Smooth muscle cell of trachea (primary cell): ENCODE measurements at places on chromosomes 6 and 20. TPM values are rescaled to one million over a fixed set of nuclear protein-coding genes. Genes with fewer than 3 reads are reported as not detected.

The CLVS2 gene
- under 0.01 TPM in 1 of 2 replicates, not detected in the other for total RNA-seq

The OPN5 gene
- total RNA-seq: not detected in 2 replicates

The BTNL2 gene
- total RNA-seq: not detected in 2 replicates

The PNPLA1 gene
- not detected in 2 replicates for total RNA-seq

The ARMH2 gene
- not detected in 2 replicates for total RNA-seq

The STXBP5 gene
- 60.2 and 60.7 TPM in 2 replicates for total RNA-seq

The MYB gene
- total RNA-seq: 0.29 TPM in 1 of 2 replicates, not detected in the other

The LRP11 gene
- total RNA-seq: 125 and 158 TPM in 2 replicates

The NRSN1 gene
- total RNA-seq: not detected in 2 replicates

The DOK5 gene
- 27.5 and 38.7 TPM in 2 replicates for total RNA-seq

The C6orf141 gene
- 0.17 and 1.3 TPM in 2 replicates for total RNA-seq

The SLC17A3 gene
- not detected in 2 replicates for total RNA-seq

The CLDN20 gene
- not detected in 2 replicates for total RNA-seq

The BICRAL gene
- total RNA-seq: 6.3 and 6.8 TPM in 2 replicates

The SOBP gene
- total RNA-seq: 8.8 and 13.7 TPM in 2 replicates

The OTOR gene
- total RNA-seq: not detected in 2 replicates

The UBD gene
- total RNA-seq: 0.66 TPM in 1 of 2 replicates, not detected in the other

The SLC29A1 gene
- 9.5 and 19.2 TPM in 2 replicates for total RNA-seq

The SOX18 gene
- total RNA-seq: 0.29 TPM in 1 of 2 replicates, not detected in the other

The LIN28B gene
- not detected in 2 replicates for total RNA-seq

The SCRT2 gene
- total RNA-seq: not detected in 2 replicates

The ELOVL4 gene
- total RNA-seq: 5.6 and 8.7 TPM in 2 replicates

The C20orf204 gene
- 0.99 and 1.3 TPM in 2 replicates for total RNA-seq

The UBE2C gene
- total RNA-seq: 3.0 and 27.8 TPM in 2 replicates

The DCDC2 gene
- total RNA-seq: not detected in 2 replicates

The GRM1 gene
- total RNA-seq: under 0.01 TPM in 2 replicates

The NKAPL gene
- total RNA-seq: 0.73 and 2.2 TPM in 2 replicates

The ACSS1 gene
- total RNA-seq: 1.3 and 2.6 TPM in 2 replicates

The GABRR2 gene
- 0.15 TPM in 1 of 2 replicates, not detected in the other for total RNA-seq

The BPIFB2 gene
- total RNA-seq: not detected in 2 replicates

The KCNS1 gene
- total RNA-seq: 0.29 and 2.5 TPM in 2 replicates

The VSTM2L gene
- total RNA-seq: 2.8 and 5.3 TPM in 2 replicates

The PCED1A gene
- 24.0 and 48.8 TPM in 2 replicates for total RNA-seq

The EMILIN3 gene
- total RNA-seq: under 0.01 and 0.29 TPM in 2 replicates

The BEND3 gene
- 0.73 and 2.0 TPM in 2 replicates for total RNA-seq

The ARFGEF3 gene
- total RNA-seq: 0.17 and 0.44 TPM in 2 replicates

The ATP9A gene
- 69.4 and 96.8 TPM in 2 replicates for total RNA-seq

The PBOV1 gene
- not detected in 2 replicates for total RNA-seq

The JARID2 gene
- 8.9 and 12.4 TPM in 2 replicates for total RNA-seq

The ZNF334 gene
- total RNA-seq: 1.6 and 2.5 TPM in 2 replicates

The ZNF391 gene
- total RNA-seq: 1.8 and 2.3 TPM in 2 replicates

The MCHR2 gene
- total RNA-seq: not detected in 2 replicates

The HCK gene
- not detected in 2 replicates for total RNA-seq

The SLC17A9 gene
- total RNA-seq: 4.8 and 7.4 TPM in 2 replicates

The SLC32A1 gene
- total RNA-seq: not detected in 2 replicates

The SMPDL3A gene
- total RNA-seq: 18.0 and 47.1 TPM in 2 replicates

The MMP24 gene
- 0.29 and 0.50 TPM in 2 replicates for total RNA-seq

The COL12A1 gene
- 506 and 524 TPM in 2 replicates for total RNA-seq

The ZBP1 gene
- total RNA-seq: not detected in 2 replicates

The CNPY3 gene
- total RNA-seq: 24.6 and 44.2 TPM in 2 replicates

The SLC22A7 gene
- not detected in 2 replicates for total RNA-seq

The ZSCAN23 gene
- total RNA-seq: 4.3 and 11.1 TPM in 2 replicates

The LSM14B gene
- total RNA-seq: 44.4 and 64.0 TPM in 2 replicates
